ENCODE measurements at places on chromosomes 1 and 21.

GRCh38 chr1:25072461-25072860 is 142.4 kb upstream of the RUNX3 start:
- DNase-seq: no peak

DNA sequence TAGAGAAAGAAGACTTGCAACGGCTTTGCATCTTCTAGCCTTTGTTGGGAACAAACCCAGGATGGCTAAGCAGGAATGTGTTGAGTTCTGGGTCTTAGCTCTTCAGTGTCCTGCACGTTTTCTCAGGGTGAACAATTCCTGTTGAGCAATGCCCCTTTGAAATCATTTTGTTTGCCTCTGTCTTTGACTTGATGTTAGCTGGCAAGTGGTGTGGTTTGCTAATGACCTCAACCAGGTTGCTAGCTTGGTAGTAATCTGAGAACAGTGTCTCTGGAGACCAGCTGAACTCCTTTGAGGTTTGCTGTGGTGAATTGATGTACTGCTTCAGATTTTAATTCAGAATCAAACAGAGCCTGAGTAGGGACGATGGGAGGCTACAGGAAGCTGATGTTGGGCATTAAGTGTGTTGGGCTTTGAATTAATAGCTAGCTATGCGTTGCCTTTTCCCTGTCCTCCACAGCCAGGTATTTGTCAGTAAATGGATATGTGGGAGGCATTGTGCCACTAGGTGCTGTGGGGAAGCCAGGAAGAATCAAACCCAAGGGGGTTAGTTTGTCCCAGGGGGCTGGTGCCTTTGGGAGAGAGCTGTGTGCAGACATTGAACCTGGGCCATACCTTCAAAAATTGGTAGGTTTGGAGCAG is 23.3 kb upstream of the SRSF10 start:
- no peak for DNase-seq

- DNase-seq: no peak
Measured at GRCh38 chr1:100499194-100499811, 38.6 kb upstream of the GPR88 start.

DNA sequence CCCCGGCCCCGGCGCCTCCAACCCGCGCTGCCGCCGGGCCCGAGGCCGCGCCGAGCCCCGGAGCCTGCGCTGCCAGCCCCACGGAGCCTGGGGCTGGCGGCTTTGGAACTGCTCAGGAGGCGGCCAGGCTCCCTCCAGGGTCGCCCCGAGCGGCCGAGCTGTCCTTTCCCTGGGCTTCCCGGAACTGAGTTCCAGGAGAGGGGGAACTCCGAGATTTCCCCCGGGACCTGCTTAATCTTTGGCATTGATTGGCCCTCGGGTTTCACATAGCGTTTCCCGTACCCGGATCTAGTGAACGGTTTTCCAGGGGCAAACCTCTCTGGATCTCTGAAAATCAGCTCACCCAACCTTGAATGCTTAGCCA is 504 bp downstream of the H6PD start:
- no peak for DNase-seq

DNA sequence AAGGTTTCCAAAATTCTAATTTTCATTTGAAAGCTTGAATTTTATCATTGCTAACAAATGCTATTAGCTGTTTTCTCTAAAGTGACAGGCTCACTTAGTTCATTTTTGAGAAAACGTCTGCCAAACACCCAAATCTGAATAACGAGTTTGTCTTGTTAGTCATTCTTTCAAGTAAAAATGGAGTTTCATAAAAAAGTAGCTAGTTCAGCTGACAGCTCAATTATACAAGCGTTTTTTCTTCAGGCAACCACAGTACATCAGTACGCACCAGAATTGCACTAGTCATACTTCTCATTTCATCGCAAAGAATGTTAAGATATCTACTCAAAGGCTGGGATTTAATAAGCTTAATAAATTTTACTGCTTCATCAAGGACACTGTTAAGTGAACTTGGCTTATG is 72.3 kb upstream of the SLFNL1 start:
- no peak for DNase-seq

- no peak for DNase-seq
Measured at GRCh38 chr21:45602106-45602505, 41.4 kb upstream of the PCBP3 start.

- DNase-seq: no peak
Measured at GRCh38 chr1:245754463-245754961, 599.7 kb downstream of the KIF26B start.

DNA sequence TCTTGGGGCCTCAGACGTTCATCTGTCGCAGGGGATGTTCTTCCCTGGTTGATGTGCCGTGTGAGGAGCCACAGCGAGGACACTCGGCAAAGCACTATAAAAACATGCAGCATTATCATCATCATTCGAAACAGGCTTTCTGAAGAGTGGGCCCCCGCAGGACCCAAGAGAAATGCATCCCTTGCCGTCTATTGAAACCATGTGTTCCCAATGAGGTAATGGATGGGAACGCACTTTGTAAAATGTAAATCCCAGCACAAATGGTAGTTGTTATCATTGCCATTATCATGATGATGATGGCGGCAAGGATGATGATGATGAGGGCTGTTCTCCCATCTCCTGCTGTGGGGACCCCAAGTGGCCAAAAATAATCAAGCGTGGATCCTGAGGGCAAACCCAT is 76.8 kb downstream of the GLIS1 start:
- no peak for DNase-seq

DNA sequence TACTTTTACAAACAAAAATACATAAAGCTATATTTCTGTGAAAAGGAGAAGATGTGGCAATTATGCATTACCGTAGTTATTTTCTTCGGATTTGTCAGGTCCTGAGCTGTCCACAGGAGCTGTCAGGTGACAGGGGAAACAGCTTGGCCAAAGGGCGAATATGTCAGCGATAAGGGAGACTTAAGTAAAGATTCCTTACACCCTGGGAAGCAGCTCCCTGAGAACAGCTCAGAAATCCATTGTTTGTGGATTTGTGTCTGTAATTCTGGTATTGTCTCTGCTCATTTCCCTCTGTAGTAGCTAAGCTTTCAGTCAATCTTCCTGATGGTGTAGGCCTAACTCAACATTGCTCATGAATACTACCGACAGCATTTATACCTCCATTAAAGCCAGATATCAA is 7.1 kb upstream of the CD34 start:
- DNase-seq: no peak

DNA sequence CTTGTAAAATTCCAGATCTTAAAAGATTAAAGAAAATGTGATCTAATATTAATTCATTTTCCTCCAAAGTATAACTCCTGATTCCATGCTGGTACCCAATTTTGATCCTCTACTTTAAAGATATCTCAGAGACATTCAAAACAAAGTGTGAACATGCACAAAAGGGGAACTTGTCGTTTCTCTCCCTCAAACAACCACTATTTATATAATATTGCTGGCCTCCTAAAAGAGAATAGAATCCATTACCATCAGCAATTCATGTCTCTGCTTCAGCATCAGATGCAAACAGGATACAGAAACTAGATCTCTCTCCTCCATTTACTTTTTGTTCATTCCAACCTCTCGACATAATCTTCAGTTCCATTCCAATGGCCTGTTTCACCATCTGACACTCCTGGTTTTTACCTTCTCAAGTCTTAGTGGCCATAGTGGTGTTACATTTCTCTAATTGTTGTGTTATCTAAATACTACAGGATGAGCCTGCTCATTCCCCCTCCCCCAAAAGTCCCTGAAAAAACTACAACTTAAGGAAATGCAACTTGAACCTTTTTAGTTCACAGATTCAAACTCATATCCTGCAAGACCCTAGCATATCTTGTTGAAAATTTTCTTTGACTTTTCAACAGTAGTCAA is 4.1 kb downstream of the NRIP1 start:
- DNase-seq: no peak

GRCh38 chr1:198079432-198079951 is 77.3 kb upstream of the NEK7 start:
- no peak for DNase-seq

GRCh38 chr1:17207046-17207445 is 2.1 kb downstream of the PADI1 start:
- no peak for DNase-seq

DNA sequence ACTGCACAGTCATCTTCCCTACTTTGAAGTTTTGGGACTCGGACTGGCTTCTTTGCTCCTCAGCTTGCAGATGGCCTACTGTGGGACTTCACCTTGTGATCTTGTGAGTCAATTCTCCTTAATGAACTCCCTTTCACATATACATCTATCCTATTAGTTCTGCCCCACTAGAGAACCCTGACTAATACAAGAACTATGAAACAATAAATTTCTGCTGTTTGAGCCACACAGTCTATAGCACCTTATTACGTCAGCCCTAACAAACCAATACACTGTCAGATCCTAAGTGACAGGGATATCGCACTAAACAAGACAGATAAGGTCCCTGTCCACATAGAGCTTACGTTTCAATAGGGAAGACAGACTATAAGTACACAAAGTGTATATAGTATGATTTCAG is 120.1 kb downstream of the PLPP3 start:
- no peak for DNase-seq
